ENCODE measurements at places on chromosomes 13 and 19.

GRCh38 chr13:56019606-56020005 lies 1121.1 kb upstream of the PRR20A start:
- DNase-seq, result no peak

GRCh38 chr19:47057328-47057727 lies 8.9 kb upstream of the TMEM160 start:
- no peak for DNase-seq

DNA sequence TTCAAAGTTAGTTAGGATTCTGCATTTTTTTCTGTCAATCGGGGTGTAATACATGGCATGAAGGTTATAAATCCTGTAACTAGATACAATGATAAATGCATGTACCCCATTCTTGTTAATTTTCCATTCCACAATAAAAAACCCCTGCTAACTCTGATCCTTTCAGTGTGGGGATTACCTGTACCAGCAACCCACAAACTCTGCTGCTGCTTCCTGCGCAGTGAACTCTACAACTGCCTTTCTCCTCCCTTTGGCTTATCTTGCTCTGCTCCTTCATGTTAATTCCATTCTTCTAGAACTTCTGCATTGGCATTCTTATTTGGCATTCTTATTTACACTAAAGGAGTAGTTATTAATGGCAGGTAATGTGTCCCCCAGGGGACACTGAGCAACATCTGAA lies 273.1 kb downstream of the KLF12 start:
- no peak for DNase-seq

GRCh38 chr13:99486996-99487395 lies 14.3 kb upstream of the TM9SF2 start:
- no peak for DNase-seq

- no peak for DNase-seq
These were observed 1.1 kb downstream of the CDKN2D start for GRCh38 chr19:10567656-10568055.

GRCh38 chr13:37870895-37871550 lies 1.5 kb upstream of the TRPC4 start:
- DNase-seq, result no peak

GRCh38 chr13:97758317-97758716 lies 195.2 kb upstream of the IPO5 start:
- no peak for DNase-seq

GRCh38 chr13:25267715-25268114 lies 19.6 kb downstream of the MTMR6 start:
- DNase-seq, result no peak

All from cerebellar cortex (tissue), 1 donor.